ENCODE measurements at places on chromosomes 2 and 18.

DNA sequence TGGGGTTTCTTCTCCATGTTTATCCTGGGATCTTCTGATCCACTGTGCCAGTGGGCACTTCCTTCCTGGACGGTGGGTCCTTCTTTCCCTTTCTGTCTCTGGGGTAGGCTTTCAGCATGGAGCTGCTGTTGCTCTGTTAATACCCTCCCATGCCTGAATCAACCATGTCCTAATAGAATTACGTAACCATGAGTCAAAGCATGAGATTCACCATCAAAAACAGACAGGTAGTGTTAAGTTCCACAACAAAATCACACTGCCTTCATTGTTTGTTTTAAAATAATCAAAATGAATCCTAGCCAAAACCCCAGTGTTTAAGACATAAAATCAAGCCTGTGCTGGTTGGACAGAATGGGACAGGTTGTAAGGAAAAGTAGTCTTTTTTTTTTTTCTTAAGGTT, 37.5 kb downstream of the GNAL start:
- DNase-seq: no peak

GRCh38 chr2:230898016-230898712, 26.9 kb downstream of the GPR55 start:
- DNase-seq: no peak

DNA sequence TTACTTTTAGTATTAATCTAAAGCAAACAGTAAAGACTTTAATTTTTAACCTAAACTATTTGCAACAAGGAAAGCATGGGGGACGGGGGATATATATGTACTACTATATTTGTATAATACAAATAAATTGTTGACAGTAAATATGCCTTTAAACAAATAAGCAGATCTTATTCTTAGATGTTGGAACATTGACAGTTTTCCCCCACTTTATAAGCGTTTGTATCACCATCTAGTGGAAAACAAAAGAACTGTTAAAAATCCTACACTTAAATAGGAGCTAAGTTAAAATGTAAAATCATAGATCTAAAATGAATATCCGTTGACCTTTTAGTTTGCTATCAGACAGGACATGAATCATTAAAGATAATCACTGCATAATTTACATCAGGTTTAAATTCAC, 50.0 kb downstream of the RBBP8 start:
- DNase-seq: no peak

DNA sequence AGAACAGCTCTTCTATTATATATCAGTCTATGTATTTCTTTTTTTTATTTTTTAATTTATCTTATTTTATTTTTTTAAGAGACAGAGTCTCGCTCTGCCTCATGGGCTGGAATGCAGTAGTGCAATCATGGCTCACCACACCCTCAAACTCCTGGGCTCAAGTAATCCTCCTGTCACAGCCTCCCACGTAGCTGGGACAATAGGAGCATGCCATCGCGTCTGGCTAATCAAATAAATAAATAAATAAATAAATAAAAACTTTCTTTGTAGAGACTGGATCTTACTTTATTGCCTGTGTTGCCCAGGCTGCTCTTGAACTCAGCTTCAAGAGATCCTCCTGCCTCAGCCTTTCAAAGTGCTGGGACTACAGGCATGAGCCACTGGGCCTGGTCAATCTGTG, 117.0 kb downstream of the RBMS1 start:
- no peak for DNase-seq

GRCh38 chr18:54203914-54204313, 20.6 kb downstream of the MBD2 start:
- DNase-seq: no peak

DNA sequence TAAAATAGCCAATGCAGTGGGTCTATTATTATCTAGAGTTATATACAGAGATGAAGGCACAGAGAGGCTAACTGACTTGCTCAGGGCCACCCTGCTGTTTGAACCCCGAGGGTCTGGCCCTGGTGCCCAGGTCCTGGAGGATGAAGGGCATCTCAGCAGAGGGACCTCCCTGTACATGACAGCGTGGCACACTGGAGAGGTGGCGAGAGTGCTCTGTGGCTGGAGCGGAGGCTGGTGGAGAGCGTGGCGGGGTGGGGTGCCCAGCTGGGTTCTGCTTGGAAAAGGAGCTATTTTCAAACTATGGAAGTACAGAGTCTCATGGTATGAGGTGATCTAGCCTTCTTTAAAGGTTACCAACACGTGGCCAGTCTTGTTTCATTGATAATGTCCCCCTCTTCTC, 35.8 kb downstream of the GREB1 start:
- no peak for DNase-seq

DNA sequence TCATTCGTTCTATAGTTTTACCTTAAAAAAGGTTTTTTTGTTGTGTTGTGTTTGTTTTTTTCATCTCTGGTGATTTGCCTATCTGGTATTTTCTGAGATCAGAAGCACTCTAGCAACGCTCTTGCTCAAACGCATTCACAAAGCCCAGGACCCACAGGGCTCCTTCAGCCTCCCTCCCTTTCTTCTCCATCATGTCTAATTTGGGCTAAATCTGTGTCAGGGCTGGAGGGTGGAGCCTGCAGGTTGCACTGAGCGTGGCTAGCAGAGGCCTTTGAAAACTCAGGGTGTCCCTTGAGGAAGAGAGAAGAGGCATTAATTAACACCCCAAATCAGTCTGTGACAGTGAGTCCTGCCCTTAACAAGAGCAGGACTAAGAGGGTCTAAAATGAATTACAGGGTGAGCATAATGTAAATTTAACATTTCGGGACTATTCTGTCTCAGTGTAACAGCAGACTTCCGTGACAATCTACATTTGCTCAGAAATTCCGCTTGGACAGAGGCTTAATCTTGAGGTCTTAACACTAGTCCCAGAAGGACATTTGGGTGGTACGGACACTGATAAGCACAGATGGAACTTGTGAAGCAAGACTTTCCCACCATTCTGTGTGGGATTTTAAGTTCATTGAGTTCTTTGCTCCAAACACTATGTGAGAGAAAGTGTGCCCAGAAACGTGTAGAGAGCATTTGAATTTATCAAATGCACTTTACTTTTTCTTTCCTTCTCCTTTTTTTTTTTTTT, 174.4 kb upstream of the APCDD1 start:
- no peak for DNase-seq

- DNase-seq: no peak
Measured at GRCh38 chr2:43209204-43209717, 17.1 kb downstream of the ZFP36L2 start.

GRCh38 chr2:127626175-127626574, 19.8 kb upstream of the GPR17 start:
- DNase-seq: no peak

DNA sequence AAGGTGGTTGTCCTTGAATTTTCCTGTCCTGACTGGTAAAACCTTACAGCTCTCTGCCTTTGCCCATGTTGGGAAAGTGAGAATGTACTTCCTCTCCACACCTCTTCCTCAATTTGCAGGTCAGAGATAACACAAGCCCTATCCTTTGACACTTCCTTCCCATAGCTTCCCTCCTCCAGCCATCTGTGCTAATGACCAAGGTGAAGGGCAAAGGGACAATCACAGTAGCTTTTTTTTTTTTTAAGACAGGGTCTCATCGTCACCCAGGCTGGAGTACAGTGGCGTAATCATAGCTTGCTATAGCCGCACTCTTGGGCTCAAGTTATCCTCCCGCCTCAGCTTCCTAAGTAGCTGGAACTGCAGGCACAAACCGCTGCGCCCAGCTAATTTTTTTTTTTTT, 24.3 kb upstream of the STPG4 start:
- no peak for DNase-seq

- DNase-seq: no peak
Measured at GRCh38 chr2:168545439-168546082, 89.5 kb downstream of the CERS6 start.

- no peak for DNase-seq
Measured at GRCh38 chr2:124763611-124764010, 738.5 kb downstream of the CNTNAP5 start.

DNA sequence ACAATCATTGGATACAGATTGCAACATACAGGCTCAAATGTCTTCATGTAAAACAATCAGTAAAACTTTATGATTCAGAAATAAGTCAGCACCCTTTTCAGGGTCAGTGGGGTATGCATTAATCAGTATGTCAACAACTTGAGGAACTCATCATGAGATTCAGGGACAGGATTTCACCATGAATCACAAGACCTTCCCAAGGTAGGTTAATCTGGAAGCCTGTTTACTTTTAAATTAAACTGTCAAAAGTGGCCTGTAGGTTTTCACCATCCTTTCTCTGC, 104.8 kb downstream of the SP100 start:
- DNase-seq: no peak

GRCh38 chr2:43319541-43319940, 93.1 kb upstream of the ZFP36L2 start:
- no peak for DNase-seq

- no peak for DNase-seq
Measured at GRCh38 chr2:96952016-96952750, 34.2 kb downstream of the FAM178B start.

- DNase-seq: no peak
Measured at GRCh38 chr2:105919826-105920225, 175.1 kb downstream of the NCK2 start.

- DNase-seq: no peak
Measured at GRCh38 chr2:174623690-174624089, 26.1 kb upstream of the WIPF1 start.

DNA sequence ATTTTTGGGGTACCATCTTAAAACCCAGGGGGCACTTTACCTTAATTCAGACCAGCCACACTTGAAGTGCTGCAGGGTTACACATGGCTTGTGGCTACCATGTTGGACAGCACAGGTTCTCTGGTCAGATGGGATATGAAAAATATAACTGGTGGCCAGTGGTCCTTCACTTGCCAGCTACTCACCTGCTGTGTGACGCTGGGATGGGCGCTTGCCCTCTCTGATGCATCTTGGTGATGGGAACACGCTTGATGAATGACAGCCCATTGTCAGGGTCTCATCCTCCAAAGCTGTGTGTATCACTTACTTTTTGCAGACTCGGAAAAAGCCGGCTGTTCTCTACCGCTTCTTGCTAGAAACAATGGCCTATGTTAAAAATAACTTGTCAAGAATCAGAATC, 22.5 kb downstream of the HJURP start:
- no peak for DNase-seq

GRCh38 chr18:69586537-69586936, 185.8 kb downstream of the DOK6 start:
- no peak for DNase-seq

DNA sequence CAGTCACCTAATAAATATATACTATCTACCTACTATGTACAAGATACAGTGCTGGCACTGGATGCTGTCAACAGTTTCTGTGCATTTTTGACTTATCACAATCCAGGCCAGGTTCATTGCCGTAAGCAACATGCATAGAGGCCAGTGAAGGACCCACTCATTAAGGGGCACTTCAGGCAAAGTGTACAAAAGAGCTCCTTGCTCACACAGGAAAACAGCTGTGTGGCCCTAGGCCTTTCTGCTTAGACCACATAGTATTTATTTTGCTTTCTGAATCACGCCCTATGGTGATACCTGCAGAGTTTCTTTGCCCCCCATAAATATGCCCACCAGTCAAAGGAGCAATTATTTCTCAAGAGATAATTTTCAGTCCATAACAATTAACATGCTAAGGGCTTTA, 39.6 kb upstream of the STAT4 start:
- DNase-seq: no peak

All from mesothelial cell of epicardium (in vitro differentiated cells).